Umbilical cord (tissue), 2 donors: ENCODE measurements at places on chromosomes 12 and 14.

DNA sequence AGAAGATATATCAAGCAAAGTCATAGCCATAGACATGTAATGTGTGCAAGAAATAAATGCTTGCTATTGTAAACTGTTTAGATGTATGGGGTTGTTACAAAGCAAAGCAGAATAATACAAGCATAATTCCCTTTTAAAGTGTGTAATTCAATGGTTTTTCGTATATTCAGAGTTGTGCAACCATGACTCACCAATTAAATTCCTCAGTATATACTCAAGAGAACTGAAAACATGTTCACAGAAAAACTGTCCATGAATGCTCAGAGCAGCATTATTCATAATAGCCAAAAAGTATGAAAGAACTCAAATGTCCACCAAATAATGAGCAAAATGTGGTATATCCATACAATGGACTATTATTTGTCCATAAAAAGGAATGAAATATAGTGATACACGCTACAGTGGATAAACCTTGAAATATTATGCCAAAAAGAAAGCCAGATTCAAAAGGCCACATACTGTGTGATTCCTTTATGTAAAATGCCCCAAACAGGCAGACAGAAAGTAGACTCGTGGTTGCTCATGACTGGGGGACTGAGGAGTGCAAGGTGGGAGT lies 9.3 kb downstream of the GXYLT1 start:
- DNase-seq: no peak

DNA sequence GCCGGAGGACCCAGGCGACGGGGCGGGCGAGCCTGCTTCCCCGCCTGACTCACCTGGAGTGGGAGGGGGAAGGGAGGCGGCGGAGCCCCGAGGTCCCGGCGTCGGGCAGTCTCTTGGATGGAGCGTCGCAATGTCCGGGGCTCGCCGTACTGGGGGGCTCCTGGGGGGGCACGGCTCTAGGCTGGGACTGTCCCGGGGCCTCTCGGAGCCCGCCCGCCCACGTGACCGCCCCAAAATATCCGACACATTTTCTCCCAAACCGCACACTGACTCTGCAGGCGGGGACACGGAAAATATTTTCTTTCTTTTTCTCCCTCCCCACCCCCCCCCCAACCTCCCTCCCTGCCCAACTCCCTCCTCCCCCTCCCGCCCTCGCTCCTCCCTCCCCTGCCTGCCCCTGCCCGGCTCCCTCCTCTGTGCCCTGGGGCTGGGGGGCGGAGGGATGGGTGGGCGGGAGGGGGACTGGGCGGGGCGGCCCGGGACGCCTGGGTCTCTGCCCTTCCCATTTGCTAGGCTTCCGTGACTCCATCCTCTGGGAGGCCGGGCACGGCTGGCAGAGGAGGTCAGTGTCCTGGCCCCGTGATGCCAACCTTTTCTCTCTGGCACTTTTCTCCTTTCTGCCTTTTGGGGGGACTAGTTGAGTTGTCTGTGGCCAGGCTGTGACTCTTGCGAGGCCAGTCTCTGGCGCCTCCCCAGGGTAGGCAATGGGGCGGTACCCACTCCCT lies at the start of gene RARG:
Gene RARG, minus strand, starts transcription at position 289 of the 725 bp plus-strand sequence. CDS start 4,664 bp downstream, outside the sequence.
- DNase-seq: peak; percentile 75

DNA sequence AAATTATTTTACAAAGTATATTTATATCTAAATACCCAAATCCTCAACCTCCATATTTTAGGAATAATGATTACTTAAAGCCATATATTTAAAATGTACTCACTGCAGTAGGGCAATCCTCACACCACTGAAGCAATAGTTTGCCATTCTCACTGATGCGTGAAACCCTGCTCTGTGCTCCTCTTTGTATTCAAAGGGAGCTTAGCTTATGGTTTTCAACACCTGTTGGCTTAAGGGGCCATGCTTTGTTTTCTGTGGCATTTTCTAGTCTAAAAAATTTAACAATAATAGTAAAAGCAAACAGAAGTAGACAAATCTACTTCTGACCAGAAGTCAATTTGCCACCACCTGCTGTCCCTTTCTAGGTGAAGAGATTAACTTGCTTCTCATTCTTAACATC lies 294.6 kb downstream of the FLRT2 start:
- DNase-seq: no peak

- no peak for DNase-seq
Measured at GRCh38 chr14:78851189-78851588, 681.0 kb downstream of the NRXN3 start.

DNA sequence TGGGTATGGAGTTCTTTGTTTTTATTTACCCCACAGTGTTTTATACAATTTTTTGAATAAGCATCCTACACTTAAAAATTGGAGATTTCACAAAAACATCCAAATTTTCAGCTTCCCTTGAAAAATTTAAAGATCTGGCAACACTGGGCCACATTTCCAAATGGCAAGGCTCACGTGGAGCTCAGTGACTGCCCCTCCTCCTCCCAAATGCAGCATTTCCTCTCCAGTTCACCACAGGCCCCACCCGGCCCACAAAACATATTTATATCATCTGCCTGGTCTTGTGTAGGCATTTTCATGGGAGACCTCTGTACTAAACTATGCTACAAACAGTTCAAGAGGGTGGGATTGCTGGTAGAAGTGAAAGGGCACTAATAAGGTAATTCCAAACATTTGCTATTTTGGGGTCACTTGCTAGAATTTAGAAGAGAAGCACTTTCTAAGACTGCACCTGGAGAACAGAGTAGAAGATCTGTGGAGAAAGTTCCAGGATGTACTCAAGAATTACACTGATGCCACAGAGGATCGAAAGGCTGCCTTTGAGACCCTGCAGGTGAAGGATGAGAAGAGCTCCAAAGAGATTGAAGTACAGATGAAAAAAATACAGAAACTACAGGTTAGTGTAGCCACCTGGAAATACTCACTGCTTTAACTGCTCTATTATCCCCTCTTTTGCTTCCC lies 7.3 kb downstream of the FKBP11 start:
- no peak for DNase-seq

DNA sequence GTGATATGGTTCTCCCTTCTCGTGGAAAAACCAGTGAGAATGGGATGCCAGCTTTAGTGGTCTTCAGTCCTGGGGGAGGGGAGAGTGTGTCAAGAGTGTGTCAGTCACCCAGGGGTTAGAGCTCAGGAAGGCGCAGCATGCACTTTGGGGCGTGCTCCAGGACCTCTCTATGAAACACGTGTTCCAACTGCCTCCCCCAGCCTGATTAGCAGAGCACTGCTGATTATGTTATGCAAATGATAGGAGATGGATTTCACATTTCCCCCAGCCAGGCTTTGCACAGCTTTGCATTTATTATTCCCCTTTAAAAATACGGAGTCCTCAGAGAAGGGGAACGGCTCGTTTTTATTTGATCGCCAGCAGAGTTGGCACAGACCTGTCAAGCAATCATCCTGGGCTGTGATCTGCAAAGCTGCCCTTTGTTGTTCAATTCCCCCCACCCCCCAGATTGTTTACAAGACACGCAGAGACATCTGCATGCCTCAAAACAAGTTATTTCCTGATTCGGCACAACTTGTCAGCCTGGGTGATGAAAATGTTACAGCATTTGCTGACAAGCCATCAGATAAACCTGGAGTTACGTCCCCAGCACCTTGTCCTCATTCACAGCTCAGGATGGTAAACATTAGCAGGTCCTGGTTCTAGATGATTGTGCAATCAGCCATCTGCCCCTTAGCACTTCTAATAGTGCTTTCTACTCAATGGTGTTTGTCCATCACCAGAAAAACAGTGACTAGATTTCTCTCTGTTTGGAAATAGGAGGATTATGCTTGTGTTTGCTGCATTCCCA lies 196.5 kb downstream of the NOVA1 start:
- DNase-seq: no peak

DNA sequence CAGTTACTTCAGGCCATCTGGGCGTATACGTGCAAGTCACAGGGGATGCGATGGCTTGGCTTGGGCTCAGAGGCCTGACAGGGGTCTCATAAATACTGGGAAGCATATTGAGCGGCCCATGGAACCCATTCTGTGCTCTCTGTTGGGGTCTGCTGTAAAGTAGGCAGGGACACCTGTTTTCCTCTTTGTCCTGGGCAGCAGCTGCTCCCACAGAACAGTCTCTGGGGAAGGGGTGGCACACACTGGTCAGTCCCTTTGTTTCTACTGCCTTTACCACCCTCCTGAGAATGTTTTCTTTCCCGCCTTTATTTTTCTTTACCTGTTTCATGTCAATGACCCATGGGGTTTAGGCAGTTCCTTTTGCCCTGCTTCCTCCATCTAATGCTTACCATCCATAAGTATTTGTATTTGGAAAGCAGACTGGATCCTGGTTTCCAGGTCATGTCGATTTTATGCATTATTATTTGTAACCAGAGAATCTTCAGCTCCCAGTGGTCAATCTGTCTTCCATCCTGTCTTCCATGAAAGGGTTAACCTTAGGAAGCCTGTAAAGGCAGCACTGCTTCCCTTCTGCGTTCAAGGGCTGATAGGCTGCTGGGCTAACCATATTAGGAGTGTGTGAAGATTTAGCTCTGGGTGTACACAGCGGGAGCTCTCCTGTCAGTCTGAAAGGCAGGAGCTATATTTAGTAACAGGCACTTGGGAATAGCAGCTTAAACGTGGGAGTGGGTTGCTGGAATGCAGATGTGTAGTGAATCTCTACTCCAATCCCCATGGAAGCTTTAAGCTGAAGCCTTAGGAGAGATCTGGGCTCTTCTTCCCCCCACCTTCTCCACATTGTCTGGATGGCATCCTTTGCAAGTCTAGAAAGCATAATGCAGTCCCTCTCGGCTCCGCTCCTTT lies 124.0 kb downstream of the DYRK2 start:
- peak; percentile 88 for DNase-seq

DNA sequence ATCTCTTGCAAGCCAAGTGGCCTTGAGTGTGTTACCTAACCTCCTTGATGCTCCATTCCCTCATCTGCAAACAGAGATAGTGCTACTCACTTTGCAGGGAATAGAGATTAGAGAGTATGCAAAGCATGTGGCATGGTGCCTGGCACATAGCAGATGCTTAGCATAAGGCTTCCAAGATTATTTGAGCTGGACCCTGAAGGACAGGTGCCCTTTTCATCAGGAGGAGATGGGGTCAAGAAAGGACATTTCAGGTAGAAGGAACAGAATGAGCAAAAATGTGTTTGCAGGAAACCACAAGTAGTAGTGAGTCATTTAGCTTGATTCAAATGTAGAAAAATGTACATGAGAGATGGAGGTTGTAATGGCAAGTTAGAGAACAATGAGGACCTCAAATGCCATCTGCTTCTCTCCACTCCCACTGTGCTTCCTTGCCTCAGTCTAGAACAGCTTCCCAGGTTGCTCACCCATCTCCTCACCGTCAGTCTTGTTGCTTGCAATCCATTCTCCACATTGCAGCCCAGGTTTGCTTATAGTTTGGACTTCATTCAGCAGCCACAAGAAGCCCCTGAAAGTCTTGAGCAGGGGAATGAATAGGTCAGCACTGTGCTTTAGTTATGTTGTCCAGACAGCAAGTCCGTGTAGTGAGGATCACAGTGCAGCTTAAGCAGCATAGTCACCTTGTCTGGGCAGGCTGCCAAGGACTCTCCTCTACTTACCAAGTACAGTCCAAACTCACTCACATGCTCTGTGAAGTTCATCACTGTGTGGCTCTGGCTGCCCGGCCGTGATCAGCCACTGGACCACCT lies 536.3 kb upstream of the CCDC196 start:
- peak; percentile 21 for DNase-seq

- no peak for DNase-seq
Measured at GRCh38 chr14:74083784-74084276, 423 bp downstream of the ALDH6A1 start.

DNA sequence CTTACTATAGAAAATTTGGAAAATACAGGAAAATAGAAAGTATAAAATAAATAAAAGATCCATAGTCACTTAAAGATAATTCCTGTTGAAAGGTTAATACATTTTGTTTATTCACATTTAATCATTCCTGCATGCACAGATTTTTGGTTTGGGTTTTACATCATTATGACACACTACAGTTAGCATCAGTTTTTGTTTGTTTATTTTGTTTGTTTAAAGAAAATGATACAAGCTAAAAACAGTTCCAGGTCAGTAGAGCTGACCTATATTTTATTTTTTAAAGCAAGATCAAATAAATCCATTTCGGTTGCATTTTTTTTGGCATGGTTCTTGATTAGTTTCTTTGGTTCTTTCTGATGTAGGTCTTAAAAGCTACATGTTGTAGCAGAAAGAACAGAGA lies 68.8 kb upstream of the CCDC91 start:
- DNase-seq: no peak

GRCh38 chr14:64508215-64508776 lies 3.7 kb downstream of the ZBTB1 start:
- no peak for DNase-seq

GRCh38 chr12:102811110-102811737 lies 105.8 kb downstream of the PAH start:
- DNase-seq: peak; percentile 14

- no peak for DNase-seq
Measured at GRCh38 chr14:95398630-95399547, 79.2 kb upstream of the CLMN start.

DNA sequence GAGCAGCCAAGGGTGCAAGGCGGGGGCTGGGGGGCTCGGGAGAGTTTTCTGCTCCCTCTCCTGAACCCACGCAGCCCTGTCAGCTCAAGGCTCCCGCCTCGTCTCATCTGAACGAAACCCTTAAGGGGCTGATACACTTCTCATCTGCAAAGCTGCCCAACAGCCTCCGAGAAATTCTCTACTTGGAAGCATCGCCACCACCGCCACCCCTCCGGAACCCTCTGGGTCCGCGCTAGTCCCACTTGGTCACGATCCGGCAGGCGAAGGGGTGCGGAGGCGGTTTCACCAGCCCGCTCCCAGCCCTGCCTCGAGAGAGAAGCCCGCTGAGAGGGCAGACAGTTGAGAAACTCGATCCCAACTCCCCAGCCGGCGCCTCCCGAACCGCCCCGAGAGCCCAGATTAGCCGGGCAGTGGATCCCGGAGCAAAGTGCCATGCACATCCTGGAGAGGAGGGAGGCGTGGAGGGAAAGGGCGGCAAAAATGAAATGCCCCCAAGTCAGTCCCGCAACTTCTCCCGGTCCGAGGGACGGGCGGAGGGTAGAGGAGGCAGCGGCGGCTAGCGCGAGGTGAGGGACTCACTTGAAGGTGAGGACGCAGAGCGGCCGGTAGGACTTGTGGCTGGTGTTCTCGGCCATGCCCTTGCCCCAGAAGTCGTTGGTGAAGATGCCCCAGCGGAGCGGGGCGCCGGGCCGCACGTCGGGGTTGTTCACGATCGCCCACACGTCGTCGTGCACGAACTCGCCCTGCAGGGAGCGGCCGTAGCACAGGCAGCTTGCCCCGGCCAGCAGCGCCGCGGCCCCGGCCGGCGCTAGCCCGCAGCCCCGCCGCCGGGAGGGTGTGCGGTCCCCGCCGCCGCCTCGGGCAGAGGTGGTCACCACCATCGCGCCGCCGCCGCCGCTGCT lies 620 bp downstream of the TMTC1 start:
- peak; percentile 21 for DNase-seq
